NCI-H2081 (cell line): ENCODE measurements at places on chromosomes 7 and 10.
A peak's percentile ranks its signal among the peaks of the same experiment; 100 is the strongest.

GRCh38 chr10:19847321-19847720 is 31.1 kb downstream of the PLXDC2 start:
- DNase-seq = no peak

DNA sequence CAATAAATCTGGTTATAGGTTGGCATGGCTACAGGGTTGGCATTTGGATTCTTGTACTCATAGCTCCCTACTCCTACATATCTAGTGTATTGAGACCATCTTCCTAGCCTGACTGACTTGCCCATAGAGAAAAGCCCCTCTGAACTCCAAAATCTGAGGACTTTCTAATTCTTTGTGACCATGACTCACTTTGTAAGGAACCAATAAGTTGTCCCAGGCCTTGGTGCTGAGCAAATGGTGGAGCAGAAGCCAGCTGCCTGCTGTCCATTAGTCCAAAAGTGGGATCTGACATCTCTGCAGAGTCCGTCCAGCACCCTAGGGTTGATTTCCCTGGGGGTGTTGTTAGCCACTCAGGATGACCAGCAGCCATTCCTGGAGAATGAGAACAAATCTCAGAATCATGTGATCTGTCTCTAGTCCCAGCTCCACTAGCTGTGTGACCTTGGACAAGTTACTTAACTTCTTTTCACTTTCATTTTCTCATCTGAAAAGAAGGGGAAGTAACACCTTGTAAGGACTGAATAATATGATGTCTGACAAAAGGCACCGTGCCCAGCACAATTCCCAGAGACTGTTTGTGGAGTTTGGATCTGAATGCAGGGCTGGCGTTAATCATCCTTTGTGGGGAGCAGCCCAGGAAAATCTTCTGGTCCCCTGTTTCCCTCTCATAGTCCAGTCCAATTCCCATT is 44.1 kb downstream of the MTURN start:
- DNase-seq = no peak

- DNase-seq = no peak
Observed at GRCh38 chr7:38309555-38309954, 36.1 kb upstream of the TARP start.

GRCh38 chr10:125595911-125596310 is 87.1 kb downstream of the TEX36 start:
- no peak for DNase-seq

DNA sequence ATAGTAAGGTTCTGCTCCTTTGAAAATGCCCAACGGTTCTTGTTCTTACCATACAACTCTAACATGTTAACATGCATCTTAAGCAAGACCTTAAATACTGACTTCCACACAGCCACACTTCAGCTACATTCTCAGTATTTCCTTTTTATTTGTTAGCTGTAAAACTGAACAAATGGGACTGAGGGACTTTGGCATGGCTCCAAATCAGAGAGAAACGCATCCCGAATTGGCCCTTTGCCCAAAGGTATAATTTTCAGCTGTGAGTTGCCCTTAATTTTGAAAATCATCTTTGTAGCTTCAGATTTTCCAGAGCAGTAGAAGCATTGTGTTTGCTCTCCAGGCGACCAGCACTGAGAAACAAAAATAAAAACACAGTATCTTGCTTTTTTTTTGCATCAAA is 56.4 kb downstream of the NEUROD6 start:
- peak; percentile 75 for DNase-seq

GRCh38 chr10:78199005-78199725 is 165.5 kb downstream of the RPS24 start:
- DNase-seq = peak; percentile 22

- DNase-seq = no peak
Observed at GRCh38 chr10:15361131-15361530, 10.0 kb downstream of the FAM171A1 start.

GRCh38 chr7:93117327-93117726 is 452 bp downstream of the SAMD9 start:
- DNase-seq = no peak

- no peak for DNase-seq
Observed at GRCh38 chr10:35449944-35450343, 113.6 kb downstream of the CCNY start.

- DNase-seq = no peak
Observed at GRCh38 chr7:83861-84632, 108.3 kb upstream of the FAM20C start.

- DNase-seq = no peak
Observed at GRCh38 chr10:22029445-22030236, 26.1 kb upstream of the DNAJC1 start.

- no peak for DNase-seq
Observed at GRCh38 chr7:133652547-133652946, 399.7 kb downstream of the EXOC4 start.

DNA sequence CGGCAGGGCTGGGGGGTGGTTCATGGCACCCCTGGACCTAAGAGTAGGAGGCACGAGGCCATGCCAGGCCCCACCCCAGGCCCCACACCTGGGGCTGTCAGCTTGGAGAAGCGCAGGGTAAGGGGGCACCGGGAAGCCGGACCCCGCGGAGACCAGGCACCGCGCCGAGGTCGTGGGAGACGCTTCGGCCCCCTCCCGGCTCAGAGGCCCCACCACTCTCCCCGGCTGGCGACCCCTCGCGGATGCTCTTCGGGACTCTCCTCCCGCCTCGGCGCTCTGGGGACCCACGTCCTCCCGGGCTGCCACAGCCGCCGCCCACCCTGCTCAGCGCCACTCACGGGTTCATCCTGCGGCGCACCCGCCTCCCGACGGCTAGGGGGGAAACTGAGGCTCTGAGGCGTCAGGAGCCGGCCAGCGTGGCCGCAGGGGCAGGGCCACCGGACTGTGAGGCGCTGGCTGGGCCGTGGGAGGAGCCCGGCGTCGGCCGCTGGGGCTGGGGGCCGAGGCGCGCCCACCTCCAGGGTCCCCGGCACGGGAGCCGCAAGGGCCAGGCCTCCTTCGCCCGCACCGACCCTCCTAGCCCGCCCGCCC is 25.9 kb downstream of the PDGFA start:
- no peak for DNase-seq

DNA sequence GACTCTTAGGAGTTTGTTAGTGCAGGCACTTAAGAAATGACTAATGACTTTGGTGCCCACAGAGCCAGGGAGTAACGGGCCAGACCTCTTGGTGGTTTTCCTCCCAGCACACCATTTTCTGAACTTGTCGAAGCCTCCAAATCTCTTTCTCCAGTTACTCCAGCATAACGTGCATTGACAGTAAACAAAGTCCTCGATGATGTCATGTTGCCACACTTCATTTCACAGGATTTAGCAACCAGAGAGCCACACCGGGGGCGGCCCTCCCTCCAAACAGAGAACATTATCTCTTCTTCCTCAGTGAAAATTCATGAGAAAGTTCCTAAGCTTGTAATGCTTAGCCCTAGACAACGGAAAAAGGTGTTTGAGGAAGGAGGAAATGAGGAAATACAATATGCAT is 4.0 kb upstream of the SVOPL start:
- DNase-seq = no peak

DNA sequence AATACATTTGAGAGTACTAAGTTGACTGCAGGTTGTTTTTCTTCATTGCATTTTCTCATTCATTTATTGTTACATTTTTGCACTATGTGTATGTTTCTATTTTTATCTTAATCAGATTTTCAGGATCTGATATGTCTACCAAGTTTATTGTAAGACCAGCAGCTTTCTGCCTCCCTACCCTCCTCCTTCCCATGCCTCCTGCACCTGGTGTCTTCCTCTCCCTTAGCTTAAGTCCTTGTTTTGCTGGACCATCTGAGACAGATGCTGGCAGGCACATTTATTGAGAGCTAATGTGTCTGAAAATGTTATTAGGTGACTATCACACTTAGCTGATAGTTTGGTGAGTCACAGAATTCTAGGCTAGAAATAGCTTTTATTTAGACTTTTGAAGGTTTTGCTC is 79.6 kb downstream of the ANLN start:
- DNase-seq = no peak

DNA sequence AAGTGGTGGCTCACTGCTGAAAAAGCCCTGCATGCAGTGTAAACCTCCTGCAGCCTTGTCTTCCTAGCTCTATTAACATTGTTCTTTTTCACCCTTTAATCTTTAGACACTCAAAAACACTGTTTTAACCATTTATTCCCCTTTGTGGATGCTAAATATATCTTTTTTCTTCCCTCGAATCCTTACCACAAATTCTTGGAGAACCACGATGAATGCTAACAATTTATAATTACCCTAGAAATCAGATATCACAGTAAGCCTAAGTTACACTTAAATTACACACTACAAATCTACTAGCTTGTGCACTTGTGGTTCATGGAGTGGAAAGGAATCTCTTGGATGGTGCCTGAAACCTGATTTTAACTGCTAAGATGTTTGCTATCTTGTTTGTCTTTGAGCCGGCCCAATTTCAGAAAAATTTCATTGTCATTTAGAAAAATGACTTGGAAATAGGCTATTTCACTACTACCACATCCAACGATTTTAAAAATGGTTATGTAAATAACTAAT is 125.1 kb upstream of the NOBOX start:
- DNase-seq = no peak

DNA sequence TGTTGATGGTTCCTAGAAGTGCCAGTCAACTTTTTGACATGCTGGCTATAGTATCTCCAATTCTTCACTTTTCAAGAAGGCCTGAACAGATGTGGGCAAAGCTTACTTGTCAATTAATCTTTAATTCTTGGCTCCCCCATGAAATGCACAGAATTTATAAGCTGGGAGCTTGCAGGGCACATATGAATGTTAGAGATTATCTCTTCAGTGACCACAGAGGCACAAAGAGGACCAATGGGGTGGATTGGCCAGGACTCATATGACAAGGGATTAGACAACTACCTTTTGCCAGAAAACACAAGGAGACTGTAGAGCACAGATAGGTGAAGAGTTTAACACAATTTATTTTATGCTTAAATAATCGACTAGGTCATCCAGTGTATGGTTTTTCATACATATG is 121.7 kb upstream of the CCDC6 start:
- DNase-seq = no peak

DNA sequence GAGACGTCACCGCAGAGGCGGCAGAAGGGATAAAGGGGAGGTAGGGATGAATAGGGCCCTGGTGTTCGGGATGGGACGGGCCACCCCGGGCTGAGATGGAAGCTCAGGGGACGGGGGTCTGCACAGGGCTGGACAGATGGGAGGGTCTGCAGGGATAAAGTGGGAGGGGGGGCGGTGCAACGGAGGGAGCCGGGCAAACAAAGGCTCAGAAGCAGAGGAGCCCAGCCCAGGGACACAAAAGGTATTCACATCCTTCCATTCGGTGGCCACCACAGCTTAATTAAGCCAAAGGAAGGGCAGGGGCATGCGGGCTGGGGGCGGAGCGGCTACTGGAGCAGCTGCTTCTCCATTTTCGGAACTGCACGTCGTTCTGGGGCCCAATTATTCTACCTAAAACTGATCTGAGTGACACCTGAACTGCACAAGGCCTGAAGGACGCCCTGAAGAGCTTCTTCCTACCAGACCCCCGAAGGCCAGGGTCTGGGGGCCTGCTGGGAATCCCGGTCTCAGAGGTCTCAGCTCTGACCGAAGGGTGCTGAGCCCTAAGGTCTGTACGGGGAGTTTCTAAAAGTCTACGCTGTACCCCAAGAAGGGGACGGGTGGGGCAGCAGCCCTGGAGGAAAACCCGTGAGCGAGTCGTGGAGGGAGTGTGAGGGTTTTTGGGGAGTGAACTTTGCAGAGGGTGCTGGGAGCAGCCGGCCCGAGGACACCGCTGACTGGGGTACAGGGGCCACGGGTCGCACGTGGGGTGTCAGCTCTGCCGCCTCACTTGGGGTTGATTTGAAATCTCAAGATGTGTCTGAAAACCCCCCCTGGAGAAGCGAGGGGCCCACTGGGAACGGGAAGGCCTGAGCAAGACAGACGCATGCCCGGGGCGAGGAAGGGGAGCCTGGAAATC is 334.8 kb downstream of the DNAJB6 start:
- DNase-seq = no peak

- peak; percentile 94 for DNase-seq
Observed at GRCh38 chr7:135716677-135717238, 11.2 kb downstream of the SLC13A4 start.

DNA sequence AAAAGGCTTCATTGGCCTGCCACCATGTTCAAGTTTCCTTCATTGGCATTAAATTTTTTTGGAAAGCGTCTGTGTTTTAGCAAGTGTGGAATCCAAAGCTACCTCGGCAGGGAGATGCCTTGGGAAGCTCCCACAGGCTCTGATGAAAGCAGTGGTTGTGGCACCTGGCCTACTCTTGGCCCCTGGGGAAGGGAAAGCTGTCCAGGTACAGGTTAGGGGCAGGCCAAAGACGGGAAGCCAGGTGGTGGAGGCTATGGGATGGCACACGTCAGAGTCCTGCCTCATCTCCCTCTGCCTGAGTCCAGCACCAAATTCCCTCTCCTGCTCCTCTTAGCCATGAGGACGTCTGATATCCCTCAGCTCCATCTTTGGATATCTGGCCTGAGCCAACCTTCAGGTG is 49.7 kb downstream of the C10orf120 start:
- DNase-seq = no peak

GRCh38 chr10:4082861-4083260 is 297.9 kb upstream of the KLF6 start:
- no peak for DNase-seq

DNA sequence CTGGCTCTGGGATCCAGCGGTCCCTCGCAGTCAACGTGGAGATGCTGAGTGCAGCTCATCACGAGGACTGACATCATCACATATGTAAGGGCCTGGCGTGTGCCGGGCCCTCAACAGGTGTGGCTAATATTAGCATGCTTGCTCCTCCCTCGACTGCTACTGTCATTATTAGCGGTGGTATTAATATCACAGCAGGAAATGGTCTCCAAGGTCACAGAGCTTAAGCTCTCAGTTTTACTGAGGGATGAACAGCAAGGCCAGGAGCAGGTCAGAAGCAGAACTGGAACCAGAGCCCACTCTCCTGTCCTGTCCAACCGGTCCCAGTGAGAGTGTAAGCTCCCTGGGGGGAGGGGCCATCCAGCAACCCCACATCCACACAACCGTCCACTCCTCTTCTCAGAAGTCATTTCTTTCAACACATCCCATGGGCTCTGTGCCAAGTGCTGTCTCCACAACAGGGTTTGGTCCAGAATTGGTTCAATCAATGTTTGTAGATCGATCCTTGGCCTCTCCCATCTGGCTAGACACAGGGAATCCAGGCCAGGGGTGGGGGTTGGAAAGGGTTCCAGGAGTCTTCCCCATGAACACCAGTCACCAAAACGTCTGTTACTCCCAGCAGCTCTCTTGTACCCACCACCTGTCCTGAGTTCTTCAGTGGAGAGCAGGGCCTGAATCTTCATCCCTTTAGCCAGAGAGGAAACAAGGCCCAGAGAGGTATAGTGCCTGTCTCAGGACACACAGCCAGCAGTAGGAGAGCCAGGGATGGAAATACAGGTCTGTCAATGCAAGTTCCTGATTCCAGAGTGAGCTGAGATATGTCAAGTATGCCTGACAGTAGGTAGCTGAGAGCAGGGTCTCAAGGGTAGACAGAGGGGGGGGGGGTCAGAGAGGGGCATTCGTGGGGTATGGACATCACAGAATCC is 45.3 kb upstream of the ZMIZ1 start:
- DNase-seq = no peak

DNA sequence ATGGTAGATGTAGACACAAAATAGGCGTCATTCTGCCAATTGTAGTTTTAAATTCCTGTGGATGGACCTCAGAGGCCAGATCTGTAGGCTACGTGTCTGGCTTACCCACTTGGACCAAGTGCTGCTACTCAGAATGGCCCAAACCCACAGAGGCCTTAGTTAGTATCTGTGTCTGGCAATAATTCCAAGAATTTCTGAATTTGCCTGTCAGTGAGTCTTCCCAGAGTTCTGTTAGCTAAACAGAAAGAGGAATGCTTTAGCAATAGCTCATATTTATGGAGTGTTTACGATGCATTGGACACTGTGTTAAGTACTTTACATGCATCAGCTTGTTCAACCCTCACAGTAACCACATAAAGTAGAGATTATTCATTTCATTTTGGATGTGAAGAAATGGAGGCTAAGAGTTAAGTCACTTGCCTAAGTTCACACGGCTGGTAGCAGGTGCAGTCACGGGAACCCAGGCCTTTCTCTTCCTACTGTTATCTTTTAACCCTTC is 231.8 kb downstream of the PTEN start:
- DNase-seq = no peak
